ENCODE measurements at places on chromosomes 11 and 22. TPM values are rescaled to one million over a fixed set of nuclear protein-coding genes. Genes with fewer than 3 reads are reported as not detected.

B4GALNT4 gene
- 16.8 TPM for polyA plus RNA-seq

ATM gene
- polyA plus RNA-seq: 54.3 TPM

DNA sequence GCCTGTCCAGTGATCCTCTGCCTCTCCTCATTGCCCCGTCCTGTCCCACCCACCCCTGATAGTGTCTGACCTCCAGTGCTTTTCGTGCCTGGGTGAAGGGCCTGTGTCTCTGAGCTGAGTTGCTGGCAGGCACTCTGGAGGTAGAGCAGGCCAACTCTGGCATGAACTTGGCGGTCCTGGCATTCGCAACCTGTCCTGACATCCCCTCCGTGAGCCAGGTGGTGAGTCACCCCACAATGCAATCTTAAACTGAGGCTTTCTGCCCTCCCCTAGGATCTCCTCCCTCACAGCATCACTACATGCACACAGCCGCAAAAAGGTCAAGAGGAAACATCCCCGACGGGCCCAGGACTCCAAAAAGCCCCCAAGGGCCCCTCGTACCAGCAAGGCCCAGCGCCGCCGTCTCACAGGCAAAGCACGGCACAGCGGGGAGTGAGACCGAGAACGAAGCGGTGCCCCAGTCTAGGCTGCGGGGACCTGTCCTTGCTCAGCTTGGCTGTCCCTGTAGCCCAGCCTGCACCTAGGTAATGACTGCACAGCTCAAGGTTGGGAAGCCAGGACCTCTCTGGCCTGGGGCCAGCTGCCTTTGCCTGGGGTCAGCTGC, 4.9 kb downstream of the NOL12 start:
- DNase-seq: no peak

DNA sequence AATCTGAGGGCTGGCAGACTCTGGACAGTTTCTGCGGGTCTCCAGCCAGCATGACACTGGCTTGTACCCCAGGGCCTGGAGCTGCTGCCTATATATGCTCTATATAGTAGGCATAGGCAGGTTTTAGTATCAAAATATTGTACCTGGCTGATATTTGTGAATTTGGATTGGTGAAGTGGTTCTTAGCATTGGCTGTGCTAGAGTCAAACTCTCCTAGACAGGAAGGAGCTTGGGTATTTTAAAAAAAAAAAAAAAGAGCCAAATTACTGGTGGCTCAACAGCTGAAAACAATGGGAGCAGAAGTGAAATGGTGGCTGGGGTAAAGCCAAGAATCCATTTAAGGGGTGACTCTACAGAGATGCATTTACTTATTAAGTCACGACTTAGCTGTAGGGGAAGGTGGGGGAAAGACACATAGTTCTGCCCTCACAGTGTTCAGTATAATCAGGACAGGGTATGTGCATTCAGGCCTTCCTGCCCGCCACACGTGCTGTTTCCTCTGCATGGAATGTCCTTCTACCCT, 11.0 kb upstream of the MTFP1 start:
- no peak for DNase-seq

DNA sequence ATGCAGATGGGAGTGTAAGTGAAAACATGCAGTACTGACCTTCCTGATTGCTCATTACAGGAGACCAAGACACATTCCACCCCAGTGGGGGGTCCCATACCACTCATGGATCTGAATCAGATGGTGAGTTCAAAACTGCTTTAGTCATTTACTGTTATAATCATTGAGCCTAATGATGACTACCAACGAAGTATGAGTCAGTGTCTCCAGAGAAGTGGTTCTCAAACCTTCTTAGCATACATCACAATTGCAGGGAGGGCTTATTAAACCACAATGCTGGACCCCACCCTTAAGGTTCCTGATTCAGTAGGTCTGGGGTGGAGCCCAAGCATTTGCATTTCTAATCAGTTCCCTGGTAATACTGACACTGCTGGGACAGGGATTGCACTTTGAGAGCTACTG, 75.8 kb downstream of the CD44 start:
- no peak for DNase-seq

DNA sequence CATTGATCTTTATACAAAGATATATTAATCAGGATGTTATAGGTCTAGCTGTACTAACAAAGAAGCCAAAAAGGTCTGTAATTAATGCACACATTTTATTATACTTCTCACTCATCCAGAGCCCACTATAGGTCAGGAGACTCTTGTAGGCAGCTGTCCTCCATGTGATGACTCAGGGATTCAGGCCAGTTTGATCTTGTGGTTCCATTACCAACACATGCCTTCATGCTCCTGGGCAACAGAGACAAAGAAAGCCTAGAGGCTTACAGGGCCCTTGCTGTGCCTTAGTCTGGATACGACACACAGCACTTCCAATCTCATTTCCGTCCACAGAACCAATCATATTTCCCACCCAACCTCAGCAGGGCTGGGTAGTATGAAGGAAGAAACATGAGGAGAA, 150.3 kb upstream of the NCAM1 start:
- DNase-seq: no peak

All from muscle of arm (tissue), 14 donors.